Activated naive CD8-positive, alpha-beta T cell treated with anti-CD3 and anti-CD28 coated beads, Interleukin-2, amount 10 ng/mL, durations not matched to agents 7 days and 5 days (primary cell): ENCODE measurements at places on chromosomes 1 and 21.

DNA sequence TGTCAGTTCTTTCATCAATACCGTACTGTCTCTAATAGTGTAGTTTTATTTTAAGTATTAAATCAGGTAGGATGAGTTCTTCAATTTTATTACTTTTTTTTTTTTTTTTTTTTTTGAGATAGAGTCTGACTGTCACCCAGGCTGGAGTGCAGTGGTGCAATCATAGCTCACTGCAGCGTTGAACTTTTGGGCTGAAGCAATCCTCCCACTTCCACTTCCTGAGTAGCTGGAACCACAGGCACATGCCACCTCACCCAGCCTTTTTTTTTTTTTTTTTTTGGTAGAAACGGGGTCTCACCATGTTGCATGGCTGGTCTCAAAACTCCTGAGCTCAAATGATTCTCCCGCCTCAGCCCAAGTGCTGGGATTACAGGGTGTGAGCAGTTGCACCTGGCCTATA, 44.3 kb downstream of the INAVA start:
- no peak for DNase-seq

DNA sequence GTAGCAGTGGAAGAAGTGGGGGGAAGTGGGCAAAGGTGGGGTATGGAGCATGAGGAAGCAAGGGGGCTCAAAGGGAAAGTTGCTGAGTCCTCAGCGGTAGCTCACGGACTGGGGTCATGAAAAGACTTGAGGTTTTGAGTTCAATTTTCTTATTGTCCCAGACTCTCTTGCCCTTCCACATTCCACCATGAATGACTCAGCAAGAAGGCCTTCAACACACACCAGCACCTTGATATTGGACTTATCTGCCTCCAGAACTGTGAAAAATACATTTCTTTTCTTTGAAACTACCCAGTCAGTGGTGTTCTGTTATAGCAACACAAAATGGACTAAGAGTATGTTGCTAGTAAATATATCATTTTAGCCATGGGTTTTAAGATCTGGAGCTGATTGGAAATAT, 17.3 kb upstream of the RHBDL2 start:
- DNase-seq, result no peak

- DNase-seq, result no peak
Observed at GRCh38 chr21:39350094-39351005, 1.5 kb upstream of the HMGN1 start.

DNA sequence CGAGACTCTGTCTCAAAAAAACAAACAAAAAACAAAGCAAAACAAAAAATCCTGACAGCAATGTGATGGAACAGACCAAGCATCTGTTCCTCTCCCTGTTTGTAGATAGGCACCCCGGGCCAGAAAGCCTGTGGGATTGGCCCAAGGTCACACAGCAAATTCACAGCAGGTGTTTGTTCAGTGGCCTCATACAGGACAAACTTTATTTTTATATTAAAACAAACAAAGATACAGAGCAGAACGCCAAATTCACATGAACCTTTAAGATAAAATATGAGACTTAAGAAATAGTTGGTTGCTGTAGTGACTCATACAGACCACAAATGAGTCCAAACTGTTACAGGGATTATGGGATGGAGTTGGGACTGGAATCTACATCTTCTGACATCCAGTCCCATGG, 2.3 kb upstream of the CELA2A start:
- DNase-seq, result no peak

- DNase-seq, result no peak
Observed at GRCh38 chr1:184987696-184988095, 13.4 kb upstream of the NIBAN1 start.

DNA sequence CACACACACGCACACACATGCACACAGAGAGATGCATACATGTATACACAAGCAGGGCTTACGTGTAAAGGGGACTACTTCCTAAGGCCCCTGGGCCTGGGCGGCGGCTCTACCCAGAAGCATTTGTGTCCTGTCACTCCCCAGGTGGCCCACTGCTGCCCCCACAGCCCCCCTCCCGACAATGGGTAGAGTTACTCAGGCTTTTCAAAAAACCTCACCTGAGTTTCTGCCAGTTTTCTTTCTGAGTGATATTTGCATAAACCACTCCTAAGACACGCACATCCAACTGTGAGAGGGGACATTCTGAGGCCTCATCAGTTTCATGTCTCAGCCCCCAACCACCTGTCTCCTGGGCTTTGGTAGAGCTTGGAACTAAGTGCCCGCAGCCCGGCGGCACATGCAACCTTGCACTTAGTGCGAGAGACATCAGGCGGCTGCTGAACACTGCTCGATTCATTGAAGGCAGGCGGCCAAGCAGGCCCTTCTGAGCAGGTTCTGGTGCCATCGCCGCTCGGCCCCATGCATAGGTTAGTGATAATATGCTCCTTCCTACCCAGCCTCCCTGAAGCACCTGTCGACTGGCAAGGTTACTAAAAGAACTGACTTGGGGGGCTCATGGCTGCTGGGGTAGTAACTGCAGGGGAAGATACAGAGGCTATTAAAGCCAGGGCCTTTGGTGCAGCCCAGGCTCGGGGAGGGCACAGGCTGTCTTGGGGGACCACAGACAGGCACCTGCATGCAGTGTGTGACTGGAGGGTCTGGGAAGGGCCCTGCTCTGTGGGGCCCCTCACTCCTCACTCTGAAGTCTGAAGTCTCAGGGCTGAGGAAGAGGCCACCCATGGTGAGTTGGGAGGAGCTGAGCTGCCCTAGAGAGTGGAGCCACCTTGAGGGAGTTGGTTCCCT, 364.2 kb upstream of the VAMP3 start:
- no peak for DNase-seq

GRCh38 chr1:205585169-205585834, 46.5 kb downstream of the ELK4 start:
- DNase-seq, result peak; percentile 2

GRCh38 chr1:47950471-47950870, 46.7 kb downstream of the TRABD2B start:
- DNase-seq, result no peak

DNA sequence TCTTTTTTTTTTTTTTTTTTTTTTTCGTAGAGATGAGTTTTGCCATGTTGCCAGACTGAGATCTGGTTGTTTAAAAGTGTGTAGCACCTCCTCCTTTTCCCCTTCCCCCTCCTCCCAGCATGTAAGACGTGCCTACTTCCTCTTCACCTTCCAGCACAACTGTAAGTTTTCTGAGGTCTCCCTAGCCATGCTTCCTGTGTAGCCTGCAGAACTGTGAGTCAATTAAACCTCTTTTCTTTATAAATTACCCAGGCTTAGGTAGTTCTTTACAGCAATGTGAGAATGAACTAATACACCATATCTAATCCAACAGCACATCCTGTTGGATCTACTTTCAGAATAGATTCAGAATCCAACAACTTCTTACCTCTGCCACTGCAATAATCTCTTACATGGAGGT, 111.1 kb downstream of the CLIC6 start:
- no peak for DNase-seq

- no peak for DNase-seq
Observed at GRCh38 chr1:228443395-228443794, 26.7 kb upstream of the TRIM17 start.

DNA sequence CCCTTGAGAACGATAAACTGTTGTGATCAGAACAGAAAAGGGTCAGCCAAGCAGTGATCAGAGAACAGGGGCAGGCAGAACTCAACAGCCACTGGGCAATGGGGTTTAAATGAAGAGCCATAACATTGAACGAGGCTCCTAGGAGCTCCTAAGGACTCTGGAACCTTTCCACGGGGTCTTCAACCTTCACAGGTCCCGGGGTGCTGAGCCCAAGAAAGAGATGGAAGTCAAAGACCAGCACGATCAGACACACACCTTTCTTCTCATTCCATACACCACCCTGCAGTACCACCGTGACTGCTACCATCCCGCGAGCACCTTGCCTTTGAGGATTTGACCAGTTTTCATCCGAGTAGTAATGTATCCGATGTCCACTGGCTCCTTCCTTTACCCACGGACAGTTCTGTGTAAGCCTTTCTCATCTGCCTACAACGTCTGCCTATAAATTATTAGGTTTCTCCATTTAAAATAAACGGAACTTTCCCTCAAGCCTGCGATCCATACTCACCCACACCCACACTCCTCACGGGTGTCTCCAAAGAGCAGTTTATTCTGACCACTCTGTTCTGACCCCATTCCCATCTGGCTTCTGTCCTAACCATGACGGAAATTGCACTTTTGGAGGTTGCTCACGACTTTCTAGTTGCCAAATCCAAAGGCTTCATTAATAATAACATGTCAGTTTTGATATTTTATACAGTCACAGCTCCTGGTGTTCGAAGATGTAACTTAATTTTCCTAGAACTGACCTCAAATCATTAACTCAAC, 16.8 kb upstream of the HHAT start:
- no peak for DNase-seq

DNA sequence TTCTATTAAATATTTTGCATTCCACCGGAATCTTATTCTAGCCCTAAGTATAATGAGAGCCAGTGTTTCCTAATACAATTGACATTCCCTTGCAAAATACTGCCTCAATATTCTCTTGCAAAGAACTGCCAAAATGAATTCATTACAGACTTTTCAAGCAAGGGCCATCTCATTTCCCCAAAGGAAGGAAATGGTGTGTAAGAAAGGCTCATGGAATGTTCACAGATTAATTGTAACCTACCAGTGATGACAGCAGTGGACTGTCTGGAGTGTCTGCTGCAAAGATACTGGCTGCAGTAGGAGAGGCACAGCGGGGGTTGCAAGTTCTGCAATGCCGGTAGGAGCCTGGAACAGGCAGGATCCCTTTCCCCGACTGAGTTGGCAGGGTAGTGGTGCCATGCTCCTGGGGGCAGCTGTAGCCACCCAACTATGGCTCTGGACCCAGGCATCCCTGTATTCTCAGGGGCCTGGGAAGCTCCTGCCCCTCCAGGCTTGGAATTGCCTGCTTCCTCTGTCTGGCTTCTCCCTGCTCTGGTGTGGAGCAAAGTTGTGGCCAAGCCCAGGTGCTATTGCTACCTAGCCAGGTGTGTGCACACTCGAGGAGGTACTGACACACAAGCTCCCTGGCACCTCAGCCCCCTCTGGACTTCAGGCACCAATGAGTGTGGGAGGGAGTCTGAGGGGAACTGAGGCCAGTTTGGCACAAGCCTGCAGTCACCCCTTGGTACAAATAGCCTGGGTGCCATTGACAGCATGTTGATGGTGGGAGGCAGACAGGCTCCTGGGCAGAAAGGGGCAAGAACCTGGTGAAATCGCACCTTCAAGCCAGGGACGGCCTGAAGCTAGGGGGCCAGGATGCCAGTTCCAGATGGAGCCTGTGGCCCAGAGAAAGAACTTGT, 1371.0 kb downstream of the KCNT2 start:
- no peak for DNase-seq

DNA sequence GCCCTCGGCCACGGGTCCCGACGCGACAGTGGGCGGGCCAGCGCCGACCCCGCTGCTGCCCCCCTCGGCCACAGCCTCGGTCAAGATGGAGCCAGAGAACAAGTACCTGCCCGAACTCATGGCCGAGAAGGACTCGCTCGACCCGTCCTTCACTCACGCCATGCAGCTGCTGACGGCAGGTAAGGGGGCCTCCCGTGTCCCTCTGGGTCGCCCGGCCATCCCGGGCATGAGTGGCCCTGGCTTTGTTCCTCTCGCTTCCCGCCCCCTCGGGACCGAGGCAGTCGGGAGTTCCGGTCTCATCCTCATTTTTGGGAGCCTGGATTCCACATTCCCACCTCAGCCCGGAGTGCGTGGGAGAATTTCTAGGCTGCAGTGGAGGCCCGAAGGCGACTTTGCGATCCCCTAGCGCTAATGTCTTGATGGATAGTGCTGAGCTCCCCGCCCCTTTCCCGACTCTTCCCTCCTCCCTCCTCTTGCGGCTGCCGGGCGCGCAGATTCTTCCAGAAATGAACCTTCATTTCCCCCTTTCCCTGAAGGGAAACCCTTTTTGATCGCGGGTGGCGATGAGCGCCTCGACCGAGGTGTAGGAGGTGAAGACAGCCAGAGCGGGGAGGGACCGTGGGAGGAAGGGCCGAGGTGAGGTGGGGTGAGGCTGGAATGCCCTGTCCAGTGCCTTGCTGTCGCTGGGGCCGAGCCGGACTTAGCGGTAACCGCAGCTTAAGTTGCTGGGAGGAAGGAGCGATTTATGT, 705 bp downstream of the KHDRBS1 start:
- peak; percentile 61 for DNase-seq

DNA sequence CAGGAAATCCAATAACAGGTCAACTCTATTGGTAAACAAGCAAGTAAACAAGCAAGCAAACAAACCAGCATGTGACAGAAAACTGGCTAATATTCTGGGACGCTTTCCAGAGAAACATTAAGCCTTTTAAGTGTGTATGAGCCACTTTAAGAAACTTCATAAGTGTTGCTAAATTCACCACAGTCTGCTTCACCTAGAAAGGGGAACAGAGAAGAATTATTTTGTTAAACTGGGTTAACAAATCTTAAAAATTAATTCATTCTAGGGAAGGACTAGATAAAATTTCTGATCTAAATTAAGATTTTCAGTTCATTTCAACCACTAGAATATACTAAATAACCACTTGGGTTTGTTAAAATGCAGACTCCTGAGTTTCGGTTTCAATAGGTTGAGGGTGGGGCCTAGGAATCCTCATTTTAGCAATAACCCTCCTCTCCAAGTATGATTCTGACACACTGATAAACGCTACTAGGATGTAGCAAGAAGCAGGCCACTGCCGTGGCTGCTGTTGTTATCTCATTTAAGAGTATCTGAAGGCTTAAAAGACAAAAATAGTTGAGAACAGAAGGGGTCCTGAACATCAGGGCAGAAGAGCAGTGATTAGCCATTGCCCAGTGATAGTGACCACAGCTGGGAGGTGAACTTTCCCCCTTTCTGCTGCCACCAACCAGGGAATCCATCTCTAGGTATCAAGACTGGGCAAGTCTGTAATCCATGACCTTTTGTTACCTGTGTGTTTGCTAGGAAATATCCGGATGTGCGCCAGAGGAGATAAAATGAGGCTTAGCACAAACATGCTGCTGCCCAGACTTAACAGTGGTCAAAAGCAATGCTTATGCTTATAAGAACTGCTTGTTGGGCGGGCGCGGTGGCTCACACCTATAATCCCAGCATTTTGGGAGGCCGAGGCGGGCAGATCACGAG, 11.2 kb downstream of the CREG1 start:
- DNase-seq, result no peak

- no peak for DNase-seq
Observed at GRCh38 chr21:39938086-39938625, 70.9 kb downstream of the PCP4 start.

GRCh38 chr1:243745356-243745755, 104.7 kb downstream of the AKT3 start:
- DNase-seq, result no peak

DNA sequence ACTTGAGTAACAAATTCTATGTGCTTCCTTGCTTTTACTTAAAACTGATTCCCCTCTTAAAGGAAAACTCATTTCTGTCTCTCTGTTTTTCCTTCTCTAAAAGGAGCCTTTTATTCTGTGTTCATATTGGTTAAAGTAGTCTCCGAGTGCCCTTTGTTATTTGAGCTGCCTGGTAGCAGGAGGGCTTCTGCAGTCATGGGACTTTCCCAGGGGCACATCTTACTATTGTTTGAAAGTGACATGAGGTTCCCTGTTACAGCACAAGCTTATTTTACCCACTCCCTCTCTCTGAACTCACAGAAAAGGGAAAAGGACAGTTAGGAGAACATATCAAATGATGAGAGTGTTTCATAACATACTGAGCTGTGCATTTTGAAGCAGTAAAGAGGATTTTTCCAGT, 58.1 kb upstream of the ANGPTL1 start:
- DNase-seq, result no peak

GRCh38 chr1:243842978-243843511, 7.0 kb downstream of the AKT3 start:
- no peak for DNase-seq

GRCh38 chr1:1253972-1254666, 7.6 kb upstream of the C1QTNF12 start:
- DNase-seq, result no peak
